ENCODE measurements at places on chromosomes 6 and 20.

- no peak for DNase-seq
Observed at GRCh38 chr6:144148886-144149285, 1.4 kb upstream of the STX11 start.

DNA sequence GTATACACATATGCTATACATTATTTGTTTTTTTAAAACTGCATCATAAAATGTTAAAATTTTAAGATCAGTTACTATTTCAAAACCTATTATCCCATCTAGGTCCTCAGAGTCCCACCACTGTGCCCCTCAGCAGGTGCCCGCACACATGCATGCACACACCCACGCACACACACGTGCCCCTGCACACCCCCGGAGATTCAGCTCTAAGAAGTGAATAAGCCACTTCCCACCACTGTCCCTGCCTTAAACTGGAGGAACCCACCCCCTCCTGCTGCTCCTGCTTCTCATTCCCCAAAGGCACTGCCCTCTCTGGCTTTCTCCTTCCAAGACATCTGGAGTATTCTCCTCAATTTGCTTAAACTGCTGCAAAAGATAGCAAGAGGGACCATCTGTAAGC is 5.4 kb upstream of the FAM210B start:
- no peak for DNase-seq

DNA sequence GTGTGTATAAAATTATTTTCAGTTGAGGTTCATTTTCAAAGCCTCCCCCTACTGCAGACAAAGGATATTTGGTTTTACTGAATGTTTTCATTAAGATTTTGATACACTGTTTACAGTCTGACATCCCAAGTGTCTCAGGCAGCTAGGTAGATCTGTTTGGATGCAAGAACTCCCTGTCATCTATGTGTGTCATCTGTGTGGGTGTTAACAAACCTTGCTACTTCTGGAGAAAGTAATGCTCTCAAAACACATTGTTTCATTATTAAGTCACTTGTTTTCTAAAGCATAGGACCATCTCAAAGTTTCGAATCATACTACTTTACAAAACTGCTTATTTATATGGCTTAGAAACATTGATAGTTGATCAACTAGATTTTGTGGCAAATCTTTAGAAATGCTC is 114.5 kb upstream of the TMEM170B start:
- DNase-seq = no peak

DNA sequence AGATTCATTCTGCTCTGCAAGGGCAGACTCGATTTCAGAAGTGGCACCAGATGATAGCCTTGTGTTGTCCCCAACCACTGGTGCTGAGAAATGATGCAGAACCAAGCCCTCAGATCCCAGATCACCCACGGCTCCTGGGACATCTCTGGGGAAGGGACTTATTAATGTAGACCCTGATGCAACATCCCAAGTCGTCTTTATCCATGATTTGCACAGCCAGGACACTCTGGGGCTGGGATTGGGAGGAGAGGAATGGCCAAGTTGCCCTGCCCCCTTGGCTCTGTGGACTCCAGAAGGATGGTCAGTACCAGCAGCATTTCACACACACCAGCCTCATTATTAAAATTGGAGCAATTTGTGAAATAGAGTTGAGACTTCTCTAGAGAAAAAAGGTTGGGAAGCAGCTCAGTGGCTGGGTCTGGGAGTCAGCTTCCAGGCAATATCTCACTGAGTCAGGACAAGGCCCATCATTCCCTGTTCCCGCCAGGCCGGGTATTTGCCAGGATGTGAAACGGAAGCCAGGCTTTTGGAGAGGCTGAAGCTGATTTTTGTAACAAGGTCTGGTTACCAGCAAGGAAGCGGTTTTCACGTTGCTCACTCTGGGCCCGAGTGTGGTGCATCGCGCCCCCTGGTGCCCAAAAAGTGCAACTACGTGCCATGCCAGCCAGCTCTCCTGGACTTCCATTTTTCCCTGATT is 67.4 kb downstream of the ZBTB2 start:
- DNase-seq = peak; percentile 91

GRCh38 chr20:9994676-9995075 is 40.1 kb upstream of the ANKEF1 start:
- DNase-seq = no peak

- no peak for DNase-seq
Observed at GRCh38 chr20:49286689-49287551, 9.1 kb upstream of the ZNFX1 start.

DNA sequence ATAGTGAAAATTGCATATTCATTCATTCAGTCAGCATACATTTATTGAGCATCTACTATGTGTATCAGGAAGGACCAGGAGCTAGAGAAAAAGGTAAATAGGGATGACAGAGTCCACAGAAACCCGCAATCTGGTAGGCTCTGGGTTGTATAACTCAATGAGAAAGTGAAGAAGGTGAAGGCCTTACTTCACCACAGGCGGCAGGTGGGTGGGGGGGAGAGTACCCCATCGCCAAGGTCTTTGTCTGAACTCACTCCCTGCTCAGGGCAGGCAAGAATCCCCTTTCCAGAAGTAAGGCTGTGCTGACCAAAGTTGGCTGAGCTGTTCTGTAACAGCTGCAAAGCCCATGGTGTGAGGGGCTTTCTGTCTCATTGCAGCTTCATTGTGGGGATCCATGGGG is 81.3 kb downstream of the CDH26 start:
- no peak for DNase-seq

- no peak for DNase-seq
Observed at GRCh38 chr6:5898102-5898501, 108.6 kb downstream of the NRN1 start.

DNA sequence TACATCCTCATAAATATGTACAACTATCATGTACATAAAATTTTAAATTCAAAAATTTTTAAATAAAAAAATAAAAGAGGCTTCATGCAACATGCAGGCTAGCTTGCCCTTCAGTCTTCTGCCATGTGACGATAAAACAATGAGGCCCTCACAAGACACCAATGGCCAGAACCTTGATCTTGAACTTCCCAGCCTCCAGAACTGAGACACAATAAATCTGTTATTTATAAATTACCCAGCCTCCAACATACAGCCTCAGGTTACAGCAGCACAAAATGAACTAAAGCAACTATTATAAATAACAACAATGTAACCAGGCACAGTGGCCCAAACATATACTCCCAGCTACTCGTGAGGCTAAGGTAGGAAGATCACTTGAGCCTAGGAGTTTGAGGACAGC is 42.8 kb downstream of the SERAC1 start:
- no peak for DNase-seq
